ENCODE measurements at places on chromosomes 3 and 15. TPM values are rescaled to one million over a fixed set of nuclear protein-coding genes. Genes with fewer than 3 reads are reported as not detected.
A peak's percentile ranks its signal among the peaks of the same experiment; 100 is the strongest.

The SCAANT1 gene
- total RNA-seq, result not detected

The LRRC31 gene
- total RNA-seq, result not detected

The GOLGA6C gene
- total RNA-seq, result not detected

The TMEM62 gene
- total RNA-seq, result 38.3 TPM

The SEMA3F gene
- not detected for total RNA-seq

The CDV3 gene
- 227 TPM for total RNA-seq

The ABHD17C gene
- total RNA-seq, result 2.5 TPM

The LRRC3B gene
- not detected for total RNA-seq

DNA sequence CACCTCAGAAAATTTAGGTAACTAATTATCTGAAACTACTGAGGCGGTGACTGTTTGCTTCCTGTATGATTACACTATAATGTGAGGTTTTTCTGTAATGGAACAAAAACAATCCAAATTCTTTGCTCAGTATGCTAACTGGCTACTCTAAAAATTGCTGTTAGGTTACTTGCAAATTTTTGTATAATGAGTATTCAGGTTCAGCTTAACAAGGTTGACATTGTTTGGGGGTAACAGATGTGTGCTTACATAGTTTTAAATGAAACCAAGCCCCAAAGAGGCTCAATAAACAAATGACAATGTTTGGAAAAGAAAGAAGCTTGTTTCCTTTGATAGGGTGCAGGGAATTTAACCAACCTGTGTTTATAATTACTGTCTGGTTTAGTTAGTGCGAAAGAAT is 414.5 kb upstream of the MDFIC2 start:
- H3K4me1 ChIP-seq, result no peaks in the 10 kb centered on the region
- no peak for DNase-seq
- H3K36me3 ChIP-seq, result no peaks in the 10 kb centered on the region
- H3K27ac ChIP-seq, result no peak overlapping the region

DNA sequence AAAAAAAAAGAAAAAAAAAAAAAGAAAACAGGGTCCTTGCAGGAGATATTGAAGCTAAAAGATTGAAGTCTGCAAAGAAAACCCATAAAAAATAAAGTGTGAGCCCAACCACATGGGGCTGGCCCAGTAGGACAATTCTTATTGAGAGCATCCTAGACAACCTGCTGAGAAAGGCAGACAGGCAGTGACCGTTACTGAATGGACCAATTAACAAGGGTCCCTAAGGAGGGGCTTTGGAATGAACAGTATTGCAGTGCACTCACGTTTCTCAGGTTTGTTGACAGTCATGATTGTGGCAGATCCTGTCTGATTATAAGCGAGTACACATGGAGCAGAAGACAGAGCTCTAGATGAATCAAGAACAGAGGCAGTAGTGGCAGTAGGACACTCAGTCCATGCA is 168.6 kb downstream of the LSAMP start:
- no peaks in the 10 kb centered on the region for H3K4me1 ChIP-seq
- H3K27me3 ChIP-seq, result no peaks in the 10 kb centered on the region
- no peak for DNase-seq
- no peaks in the 10 kb centered on the region for H3K36me3 ChIP-seq
- H3K27ac ChIP-seq, result no peak overlapping the region

GRCh38 chr3:15496341-15496664 is 25.2 kb downstream of the COLQ start:
- no peaks in the 10 kb centered on the region for H3K36me3 ChIP-seq
- no peak overlapping the region for H3K27ac ChIP-seq
- H3K4me3 ChIP-seq, result no peak overlapping the region

DNA sequence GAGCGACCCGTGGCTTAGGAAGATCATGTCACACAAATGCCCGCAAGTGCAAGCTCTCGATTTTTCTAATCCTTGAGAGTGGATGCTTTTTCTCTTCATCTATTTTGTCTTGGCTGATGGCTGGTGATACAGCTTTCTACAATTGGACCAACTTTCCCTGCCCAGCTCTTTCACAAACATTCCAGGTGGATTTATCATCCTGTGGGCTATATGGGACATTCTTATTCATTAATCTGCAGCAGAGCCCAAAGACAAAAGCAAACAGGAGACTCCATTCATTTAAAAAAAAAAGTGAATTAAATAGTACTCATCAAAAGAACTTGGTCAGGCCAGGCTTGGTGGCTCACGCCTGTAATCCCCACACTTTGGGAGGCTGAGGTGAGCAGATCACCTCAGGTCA is 14.2 kb upstream of the TSEN2 start:
- DNase-seq, result no peak
- H3K4me1 ChIP-seq, result peaks cover 3% of the 10 kb centered on the region
- peaks cover 2% of the 10 kb centered on the region for H3K27me3 ChIP-seq
- H3K36me3 ChIP-seq, result no peaks in the 10 kb centered on the region
- no peak overlapping the region for H3K4me3 ChIP-seq

GRCh38 chr3:27826448-27826847 is 104.3 kb upstream of the EOMES start:
- no peaks in the 10 kb centered on the region for H3K36me3 ChIP-seq
- H3K4me3 ChIP-seq, result no peak overlapping the region
- DNase-seq, result no peak
- no peaks in the 10 kb centered on the region for H3K4me1 ChIP-seq
- no peak overlapping the region for H3K27ac ChIP-seq

DNA sequence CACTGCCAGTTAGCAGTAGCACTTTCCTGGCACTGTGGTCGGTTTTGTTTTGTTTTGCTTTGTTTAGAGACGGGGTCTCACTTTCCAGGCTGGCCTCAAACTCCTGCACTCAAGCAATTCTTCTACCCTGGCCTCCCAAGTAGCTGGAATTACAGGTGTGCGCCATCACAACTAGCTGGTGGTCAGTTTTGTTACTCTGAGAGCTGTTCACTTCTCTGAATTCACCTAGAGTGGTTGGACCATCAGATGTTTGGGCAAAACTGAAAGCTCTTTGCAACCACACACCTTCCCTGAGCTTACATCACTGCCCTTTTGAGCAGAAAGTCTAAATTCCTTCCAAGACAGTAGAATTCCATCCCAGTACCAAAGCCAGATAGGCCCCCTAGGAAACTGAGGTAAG is 22.6 kb downstream of the CLDN18 start:
- peaks cover 18% of the 10 kb centered on the region for H3K27me3 ChIP-seq
- no peak overlapping the region for H3K27ac ChIP-seq
- no peak overlapping the region for H3K4me3 ChIP-seq
- no peak for DNase-seq

DNA sequence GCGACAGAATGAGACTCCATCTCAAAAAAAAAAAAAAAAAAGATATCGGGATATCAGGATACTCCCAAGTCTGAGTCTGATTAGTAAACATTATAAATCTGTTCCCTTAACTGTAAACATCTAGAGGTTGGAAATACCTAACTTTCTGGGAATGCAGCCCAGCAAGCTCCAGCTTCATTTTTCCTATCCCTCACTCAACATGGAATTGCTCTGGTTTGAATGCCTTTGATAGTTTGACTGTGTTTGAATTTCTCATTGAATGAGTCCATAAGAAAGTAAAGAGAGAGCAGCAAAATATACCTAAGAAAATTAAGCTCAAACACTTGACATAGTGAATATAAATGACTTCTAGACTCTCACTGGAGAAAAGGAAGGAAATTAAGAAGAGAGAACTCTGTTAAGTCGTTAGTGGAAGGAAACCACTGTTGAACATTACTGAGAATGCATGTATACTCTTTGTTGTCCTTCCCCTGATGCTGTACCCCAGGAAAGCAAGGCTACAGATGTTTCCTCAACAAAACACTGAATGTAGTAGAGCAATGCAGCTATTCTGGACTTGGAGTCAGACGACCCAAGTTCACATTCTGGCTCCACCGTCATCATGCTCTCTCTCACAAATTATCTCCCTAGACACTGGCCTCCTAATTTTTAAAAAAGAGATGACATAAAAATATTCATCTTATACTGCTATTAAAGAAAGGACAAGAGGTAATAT is 62.4 kb downstream of the CD200 start:
- H3K36me3 ChIP-seq, result no peaks in the 10 kb centered on the region
- H3K27ac ChIP-seq, result peak overlapping the region; percentile 20
- H3K4me3 ChIP-seq, result no peak overlapping the region
- no peaks in the 10 kb centered on the region for H3K27me3 ChIP-seq

DNA sequence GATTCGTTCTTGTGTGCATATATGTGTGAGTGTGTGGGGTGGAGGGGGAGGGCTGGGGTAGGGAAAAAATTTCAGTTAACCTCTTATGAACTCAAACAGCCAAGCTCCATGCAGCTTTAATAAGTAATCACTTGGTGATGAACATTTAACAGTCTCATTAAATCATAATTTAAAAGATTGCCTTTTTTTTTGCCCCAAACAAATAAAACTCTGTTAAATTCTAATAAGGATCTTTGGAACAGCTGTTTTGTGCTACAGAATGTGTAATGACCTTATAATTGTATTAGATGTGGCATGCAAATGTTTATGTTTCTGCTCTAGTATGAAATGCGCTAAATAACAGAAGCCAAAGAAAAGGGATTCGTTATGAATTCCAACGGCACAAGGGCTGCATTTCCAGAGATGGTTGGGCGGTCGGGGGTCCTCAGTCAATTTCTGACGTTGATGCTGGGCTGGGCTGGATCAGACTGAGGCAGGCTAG is 80.0 kb upstream of the RORA start:
- H3K4me1 ChIP-seq, result no peaks in the 10 kb centered on the region
- DNase-seq, result no peak
- H3K4me3 ChIP-seq, result no peak overlapping the region
- H3K27ac ChIP-seq, result no peak overlapping the region

DNA sequence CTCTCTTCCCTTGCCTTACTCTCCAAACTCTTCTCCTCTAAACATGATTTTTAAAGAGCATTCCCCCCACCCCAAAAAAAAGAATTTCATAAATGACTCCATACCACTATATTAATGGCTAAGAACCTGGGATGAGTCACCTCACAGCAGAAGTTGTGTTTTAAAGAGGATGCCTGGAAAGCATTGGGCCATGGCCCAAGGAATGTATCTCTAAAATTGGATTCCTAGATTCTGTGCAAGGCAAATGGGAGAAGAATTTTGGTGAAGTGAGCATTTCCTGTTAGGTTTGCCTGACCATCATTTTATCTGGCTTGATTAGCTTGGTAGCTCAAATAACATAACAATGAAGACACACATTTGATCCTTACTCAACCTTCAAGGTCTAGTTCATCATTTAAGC is 251.4 kb downstream of the NR1D2 start:
- H3K4me1 ChIP-seq, result no peaks in the 10 kb centered on the region
- no peak for DNase-seq
- H3K36me3 ChIP-seq, result no peaks in the 10 kb centered on the region
- H3K27me3 ChIP-seq, result peaks cover 12% of the 10 kb centered on the region
- H3K27ac ChIP-seq, result no peak overlapping the region
- H3K4me3 ChIP-seq, result no peak overlapping the region

All from activated B cell treated with CpG ODN at 0.5 μM for 24 hours (primary cell).